ENCODE measurements at places on chromosomes 16 and 17.

DNA sequence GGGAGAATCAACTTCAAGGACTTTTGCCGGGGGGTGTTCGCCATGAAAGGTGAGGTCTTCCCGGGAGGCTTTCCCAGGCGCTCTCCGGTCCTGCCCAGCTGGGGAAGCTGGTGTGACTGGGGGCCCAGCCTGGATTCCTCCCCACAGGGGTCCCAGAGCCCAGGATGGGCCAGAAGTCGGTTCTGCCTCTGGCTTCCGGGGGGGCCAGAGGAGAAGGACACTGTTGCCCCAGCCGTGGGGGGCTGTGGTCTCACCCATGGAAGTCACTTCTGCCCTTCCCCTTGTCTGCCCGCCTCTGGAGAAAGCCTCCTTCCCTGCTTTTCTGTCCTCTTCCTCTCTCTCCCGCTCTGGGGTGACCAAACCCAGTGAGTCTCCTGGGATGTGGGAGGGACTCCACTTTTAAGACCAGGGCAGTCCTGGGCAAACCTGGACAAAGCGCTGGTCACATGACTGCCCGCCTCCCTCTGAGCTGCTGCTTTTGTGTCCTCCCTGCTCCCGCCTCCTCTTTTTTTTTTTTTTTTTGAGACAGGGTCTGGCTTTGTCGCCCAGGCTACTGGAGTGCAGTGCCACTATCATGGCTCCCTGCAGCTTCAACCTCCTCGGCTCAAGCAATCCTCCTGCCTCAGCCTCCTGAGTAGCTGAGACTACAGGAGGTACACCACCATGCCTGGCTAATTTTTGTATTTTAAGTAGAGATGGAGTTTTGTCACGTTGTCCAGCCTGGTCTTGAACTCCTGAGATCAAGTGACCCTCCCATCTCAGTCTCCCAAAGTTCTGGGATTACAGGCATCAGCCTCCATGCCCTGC is 40.6 kb downstream of the RAB11FIP4 start:
- H3K4me1 ChIP-seq = peaks cover 14% of the 10 kb centered on the region
- peaks cover 24% of the 10 kb centered on the region for H3K27me3 ChIP-seq
- DNase-seq = no peak
- no peaks in the 10 kb centered on the region for H3K36me3 ChIP-seq
- H3K27ac ChIP-seq = no peak overlapping the region

DNA sequence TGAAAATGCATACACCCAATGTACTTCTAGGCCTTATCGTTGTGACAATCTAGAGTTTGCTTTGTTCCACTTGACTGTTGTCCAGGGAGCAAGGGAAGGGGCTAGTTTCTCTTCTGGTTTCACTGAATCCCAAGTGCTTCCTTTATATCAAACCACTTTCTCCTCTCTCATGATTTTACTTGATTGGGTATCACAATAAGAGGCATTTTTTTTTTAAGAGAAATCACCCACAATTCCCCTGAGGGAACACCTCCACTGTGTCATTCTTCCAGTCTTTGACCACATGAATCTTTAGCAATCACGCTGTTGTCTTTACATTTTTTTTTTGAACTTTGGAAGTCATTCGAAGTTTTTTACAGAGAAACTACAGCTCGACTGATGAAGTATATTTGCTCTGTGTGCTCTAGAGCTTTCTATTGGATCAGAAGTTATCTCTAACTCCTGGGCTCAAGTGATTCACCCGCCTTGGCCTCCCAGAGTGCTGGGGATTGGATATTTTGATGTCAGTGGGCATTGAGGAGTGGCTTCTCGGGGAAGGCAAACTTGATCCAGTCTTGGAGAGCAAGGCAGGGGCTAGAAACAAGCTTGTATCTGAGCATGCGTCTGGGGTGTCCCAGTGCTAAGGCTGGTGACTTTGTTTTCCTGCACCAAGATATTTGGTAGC is 3.0 kb downstream of the CDH1 start:
- DNase-seq = no peak
- no peaks in the 10 kb centered on the region for H3K36me3 ChIP-seq
- H3K4me3 ChIP-seq = no peak overlapping the region
- peaks cover 11% of the 10 kb centered on the region for H3K4me1 ChIP-seq

DNA sequence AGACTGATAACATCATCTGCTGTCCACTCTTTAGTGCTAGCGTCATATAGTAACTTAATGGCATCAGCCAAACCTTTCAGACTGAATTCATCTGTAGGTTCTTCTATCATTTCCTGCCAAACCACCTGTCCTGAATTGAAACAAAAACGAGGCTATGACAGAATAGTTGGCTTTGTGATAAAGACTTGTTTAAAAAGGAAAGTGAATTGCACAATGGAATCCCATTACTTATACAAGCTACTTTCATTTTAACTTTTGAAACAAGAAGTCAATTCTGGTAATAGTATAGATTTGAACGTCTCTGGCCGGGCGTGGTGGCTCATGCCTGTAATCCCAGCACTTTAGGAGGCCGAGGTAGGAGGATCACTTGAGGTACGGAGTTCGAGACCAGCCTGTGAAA is 18.2 kb downstream of the LASP1NB start:
- peaks cover 8% of the 10 kb centered on the region for H3K4me1 ChIP-seq
- no peaks in the 10 kb centered on the region for H3K36me3 ChIP-seq
- DNase-seq = peak; percentile 68
- H3K4me3 ChIP-seq = no peak overlapping the region

- peaks cover 14% of the 10 kb centered on the region for H3K27me3 ChIP-seq
- H3K36me3 ChIP-seq = no peaks in the 10 kb centered on the region
- DNase-seq = no peak
- no peak overlapping the region for H3K27ac ChIP-seq
- H3K4me3 ChIP-seq = no peak overlapping the region
These were observed 19.9 kb upstream of the MRPS23 start for GRCh38 chr17:57869617-57870282.

DNA sequence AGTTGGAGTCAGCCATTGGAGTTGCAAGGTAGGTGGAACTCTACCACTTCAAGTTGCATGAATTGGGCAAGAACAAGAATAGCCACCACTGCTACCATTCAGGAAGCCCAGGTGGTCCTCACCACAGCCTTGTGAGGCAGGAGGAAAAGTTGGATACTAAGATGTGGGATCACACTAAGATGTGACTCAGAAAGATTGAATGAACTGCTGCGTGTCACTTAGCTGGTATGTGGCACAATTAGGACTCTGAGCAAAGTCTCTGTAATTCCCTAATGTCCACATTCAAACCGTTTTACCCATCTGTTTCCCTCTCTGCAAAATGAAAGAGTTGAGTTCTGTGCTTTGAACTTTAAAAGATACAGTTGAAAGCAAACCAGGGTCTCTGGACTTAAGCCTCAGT is 44.7 kb upstream of the HS3ST3A1 start:
- peaks cover 6% of the 10 kb centered on the region for H3K27me3 ChIP-seq
- H3K4me1 ChIP-seq = no peaks in the 10 kb centered on the region
- no peak overlapping the region for H3K27ac ChIP-seq
- H3K36me3 ChIP-seq = no peaks in the 10 kb centered on the region

GRCh38 chr17:55402374-55402773 is 19.3 kb downstream of the MMD start:
- no peaks in the 10 kb centered on the region for H3K27me3 ChIP-seq
- H3K4me1 ChIP-seq = peaks cover 3% of the 10 kb centered on the region
- no peak for DNase-seq

- H3K4me3 ChIP-seq = no peak overlapping the region
- peaks cover 17% of the 10 kb centered on the region for H3K27me3 ChIP-seq
- H3K27ac ChIP-seq = no peak overlapping the region
- DNase-seq = no peak
These were observed 75.6 kb downstream of the GNAO1 start for GRCh38 chr16:56266641-56267607.

GRCh38 chr16:50195276-50195675 is 42.2 kb downstream of the TENT4B start:
- DNase-seq = no peak
- H3K4me3 ChIP-seq = no peak overlapping the region
- H3K27ac ChIP-seq = no peak overlapping the region
- H3K27me3 ChIP-seq = no peaks in the 10 kb centered on the region
- peaks cover 46% of the 10 kb centered on the region for H3K4me1 ChIP-seq

GRCh38 chr16:89841275-89841674 is 13.0 kb downstream of the SPIRE2 start:
- H3K27ac ChIP-seq = peak overlapping the region; percentile 43
- peak; percentile 83 for DNase-seq
- no peak overlapping the region for H3K4me3 ChIP-seq
- no peaks in the 10 kb centered on the region for H3K27me3 ChIP-seq
- H3K4me1 ChIP-seq = peaks cover 24% of the 10 kb centered on the region

- DNase-seq = no peak
- peaks cover 50% of the 10 kb centered on the region for H3K4me1 ChIP-seq
- H3K27ac ChIP-seq = peak overlapping the region; percentile 84
- no peaks in the 10 kb centered on the region for H3K27me3 ChIP-seq
- peaks cover 20% of the 10 kb centered on the region for H3K36me3 ChIP-seq
- H3K4me3 ChIP-seq = peak overlapping the region; percentile 87
These were observed 522 bp upstream of the GLG1 start for GRCh38 chr16:74607310-74607961.

GRCh38 chr16:1317479-1318267 is 8.2 kb downstream of the UBE2I start:
- no peaks in the 10 kb centered on the region for H3K27me3 ChIP-seq
- no peak overlapping the region for H3K27ac ChIP-seq
- H3K36me3 ChIP-seq = peaks cover 64% of the 10 kb centered on the region
- H3K4me1 ChIP-seq = peaks cover 3% of the 10 kb centered on the region

DNA sequence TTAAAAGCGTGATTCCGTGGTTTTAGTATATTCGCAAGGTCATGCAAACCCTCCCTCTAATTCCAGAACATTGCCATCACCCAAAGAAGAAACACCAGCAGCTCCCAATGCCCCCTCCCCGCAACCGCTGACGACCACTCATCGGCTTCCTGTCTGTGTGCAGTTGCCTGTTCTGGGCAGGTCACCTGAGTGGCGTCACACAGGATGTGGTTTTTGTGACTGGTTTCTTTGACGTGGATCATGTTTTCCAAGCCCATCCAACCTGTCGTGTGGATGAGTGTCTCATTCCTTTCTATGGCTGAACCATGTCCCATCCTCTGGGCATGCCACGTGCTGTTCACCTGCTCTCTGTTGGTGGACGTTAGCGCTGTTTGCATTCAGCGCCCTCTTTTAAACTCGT is 8.2 kb upstream of the ATP2C2 start:
- peak overlapping the region; percentile 57 for H3K27ac ChIP-seq
- H3K36me3 ChIP-seq = no peaks in the 10 kb centered on the region
- peaks cover 5% of the 10 kb centered on the region for H3K27me3 ChIP-seq
- H3K4me1 ChIP-seq = peaks cover 38% of the 10 kb centered on the region
- DNase-seq = peak; percentile 87

DNA sequence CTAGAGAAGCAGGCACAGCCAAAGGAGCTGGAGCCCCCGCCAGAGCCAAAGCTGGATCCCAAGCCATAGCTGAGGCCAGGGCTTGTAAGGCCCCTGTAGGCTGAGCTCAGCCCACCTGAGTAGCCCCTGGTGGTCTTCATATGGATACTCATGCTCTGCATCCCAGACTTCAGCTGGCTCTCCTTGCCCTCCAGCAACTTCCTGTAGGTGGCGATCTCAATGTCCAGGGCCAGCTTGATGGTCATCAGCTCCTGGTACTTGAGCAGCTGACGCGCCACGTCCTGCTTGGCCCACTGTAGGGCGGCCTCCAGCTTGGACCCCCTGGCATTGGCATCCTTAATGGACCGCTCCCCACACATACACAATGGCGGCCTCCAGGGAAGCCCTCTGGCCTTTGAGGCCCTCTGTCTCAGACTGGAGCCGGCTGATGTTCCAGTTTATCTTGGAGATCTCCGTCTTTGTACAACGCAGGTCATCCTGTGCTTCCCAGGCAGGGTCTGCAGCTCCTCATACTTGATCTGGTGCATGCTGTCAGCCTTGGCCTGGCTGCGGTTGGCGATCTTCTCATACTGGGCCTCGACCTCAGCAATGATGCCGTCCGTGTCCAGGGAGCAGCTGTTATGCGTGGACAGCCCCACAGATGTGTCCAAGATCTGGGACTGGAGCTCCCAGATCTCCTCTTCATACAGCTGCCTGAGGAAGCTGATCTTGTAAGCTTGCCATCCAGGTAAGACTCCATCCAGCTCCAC is 28.9 kb downstream of the IKZF3 start:
- H3K4me1 ChIP-seq = no peaks in the 10 kb centered on the region
- H3K4me3 ChIP-seq = no peak overlapping the region
- peaks cover 44% of the 10 kb centered on the region for H3K36me3 ChIP-seq
- no peaks in the 10 kb centered on the region for H3K27me3 ChIP-seq
- peak; percentile 47 for DNase-seq
- H3K27ac ChIP-seq = no peak overlapping the region

GRCh38 chr16:28136751-28137434 is 73.4 kb upstream of the GSG1L start:
- H3K36me3 ChIP-seq = peaks cover 56% of the 10 kb centered on the region
- peak overlapping the region; percentile 16 for H3K4me3 ChIP-seq
- H3K27me3 ChIP-seq = no peaks in the 10 kb centered on the region

GRCh38 chr16:8905795-8906591 is 23.8 kb downstream of the LITAFD start:
- H3K36me3 ChIP-seq = peaks cover 70% of the 10 kb centered on the region
- DNase-seq = no peak
- no peak overlapping the region for H3K4me3 ChIP-seq

DNA sequence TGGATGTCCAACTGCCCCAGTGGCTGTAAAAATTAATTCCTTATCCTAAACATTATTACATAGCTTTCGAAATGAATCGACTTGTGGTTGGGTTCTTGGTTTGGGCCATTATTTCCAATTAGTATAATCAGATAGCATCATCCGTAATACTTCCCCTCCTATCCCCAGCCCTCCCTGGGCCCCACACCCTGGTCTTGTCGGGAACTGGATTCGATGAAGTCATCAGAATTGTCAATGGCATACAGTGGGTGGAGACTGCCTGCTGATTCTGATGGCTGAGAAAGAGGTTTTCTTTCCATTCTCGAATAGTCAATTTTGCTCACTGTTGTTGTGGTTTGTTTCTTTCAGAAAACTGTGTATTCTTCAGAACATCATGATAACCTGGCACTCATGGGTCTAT is 395.1 kb downstream of the SEC14L1 start:
- H3K27me3 ChIP-seq = peaks cover 24% of the 10 kb centered on the region
- H3K4me3 ChIP-seq = no peak overlapping the region
- H3K36me3 ChIP-seq = no peaks in the 10 kb centered on the region
- H3K4me1 ChIP-seq = no peaks in the 10 kb centered on the region

DNA sequence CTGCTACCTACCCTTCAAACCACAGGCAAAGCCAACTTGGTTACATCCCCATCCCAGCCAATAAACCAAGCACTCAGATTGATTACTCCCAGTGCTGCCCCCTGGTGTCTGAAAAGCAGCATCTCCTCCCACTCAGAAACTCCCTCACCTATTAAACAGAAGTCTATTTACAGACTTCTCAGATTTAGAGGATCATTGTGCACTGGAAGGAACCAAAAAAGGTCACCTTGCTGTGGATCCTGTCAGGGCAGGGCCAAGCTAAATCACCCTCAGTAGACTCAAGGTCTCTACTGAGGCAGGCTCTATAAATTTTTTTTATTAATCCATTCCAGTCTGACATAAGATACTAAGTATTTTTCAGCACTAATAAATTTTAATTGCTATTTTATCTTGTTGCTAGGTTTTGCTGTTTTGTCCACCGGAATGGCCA is 17.6 kb downstream of the HIGD1B start:
- H3K27me3 ChIP-seq = no peaks in the 10 kb centered on the region
- H3K4me3 ChIP-seq = no peak overlapping the region
- H3K36me3 ChIP-seq = peaks cover 59% of the 10 kb centered on the region
- H3K27ac ChIP-seq = no peak overlapping the region
- no peaks in the 10 kb centered on the region for H3K4me1 ChIP-seq
- DNase-seq = peak; percentile 91

GRCh38 chr16:1548727-1549126 is 15.3 kb downstream of the TMEM204 start:
- H3K27ac ChIP-seq = no peak overlapping the region
- H3K4me1 ChIP-seq = peaks cover 14% of the 10 kb centered on the region
- DNase-seq = no peak
- H3K27me3 ChIP-seq = no peaks in the 10 kb centered on the region

Measured in activated CD4-positive, alpha-beta T cell treated with anti-CD3 and anti-CD28 coated beads, Interleukin-2, amount 10 ng/mL, durations not matched to agents 24 days and 14 days (primary cell).